Gastroesophageal sphincter (tissue), 4 donors: ENCODE measurements at places on chromosomes 6 and 20. TPM values are rescaled to one million over a fixed set of nuclear protein-coding genes. Genes with fewer than 3 reads are reported as not detected.

- no peak for ATAC-seq
These were observed 35.1 kb downstream of the PLCB4 start for GRCh38 chr20:9103955-9104354.

DNA sequence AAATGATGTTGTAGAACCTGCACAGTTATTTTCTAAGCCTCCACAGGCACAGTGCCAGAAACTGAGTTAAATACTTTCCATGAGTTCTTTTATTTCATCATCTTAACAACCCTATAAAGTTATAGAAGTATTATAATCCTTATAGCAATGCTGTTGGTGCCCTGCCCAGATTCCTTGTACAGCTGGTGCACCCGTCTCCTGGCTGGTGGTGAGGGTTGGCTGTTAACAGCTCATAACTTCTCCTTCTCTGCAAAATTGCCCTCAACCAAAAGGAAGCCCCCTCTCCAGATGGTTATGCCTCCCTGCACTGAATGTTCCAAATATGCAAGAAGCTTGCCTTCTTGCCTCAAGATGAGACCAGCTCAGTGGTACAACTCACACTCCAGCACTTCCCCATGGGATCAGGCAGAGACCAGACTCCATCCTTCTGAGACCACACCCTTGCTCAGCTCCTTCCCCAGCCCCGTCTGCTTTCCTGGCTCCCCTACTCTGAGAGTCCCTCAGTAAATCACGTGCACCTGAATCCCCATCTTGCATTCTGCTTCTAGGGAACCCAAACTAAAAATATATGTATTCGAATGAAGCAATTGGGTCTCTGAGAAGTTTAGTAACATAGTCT, 304.4 kb upstream of the PLCB4 start:
- no peak for ATAC-seq

Gene ZNF391
- 2.7 TPM for total RNA-seq

DNA sequence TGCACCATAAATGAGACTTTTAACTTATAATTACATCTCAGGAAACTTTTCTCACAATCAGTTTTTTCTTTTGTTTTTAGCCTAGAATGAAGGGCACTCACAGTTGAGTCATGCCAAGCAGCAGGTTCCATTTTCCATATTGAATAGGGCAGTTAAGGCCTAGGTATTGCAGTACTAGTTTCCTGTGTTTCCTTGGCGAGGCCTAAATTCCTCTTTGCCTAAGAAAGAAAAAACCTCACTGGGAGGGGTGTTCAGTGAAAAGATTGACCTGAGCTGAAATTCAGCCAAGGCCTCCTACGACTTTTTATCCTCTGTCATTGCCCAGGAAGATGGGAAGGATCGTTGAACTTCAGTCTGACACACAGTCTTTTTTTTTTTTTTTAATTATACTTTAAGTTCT, 85.5 kb downstream of the IMPG1 start:
- ATAC-seq = no peak

- no peak for ATAC-seq
These were observed 5.6 kb upstream of the BPIFA2 start for GRCh38 chr20:33162313-33162712.

Gene TMEM14A
- 32.4 TPM for total RNA-seq

Gene SAMD3
- total RNA-seq = not detected

Gene CST1
- total RNA-seq = not detected

DNA sequence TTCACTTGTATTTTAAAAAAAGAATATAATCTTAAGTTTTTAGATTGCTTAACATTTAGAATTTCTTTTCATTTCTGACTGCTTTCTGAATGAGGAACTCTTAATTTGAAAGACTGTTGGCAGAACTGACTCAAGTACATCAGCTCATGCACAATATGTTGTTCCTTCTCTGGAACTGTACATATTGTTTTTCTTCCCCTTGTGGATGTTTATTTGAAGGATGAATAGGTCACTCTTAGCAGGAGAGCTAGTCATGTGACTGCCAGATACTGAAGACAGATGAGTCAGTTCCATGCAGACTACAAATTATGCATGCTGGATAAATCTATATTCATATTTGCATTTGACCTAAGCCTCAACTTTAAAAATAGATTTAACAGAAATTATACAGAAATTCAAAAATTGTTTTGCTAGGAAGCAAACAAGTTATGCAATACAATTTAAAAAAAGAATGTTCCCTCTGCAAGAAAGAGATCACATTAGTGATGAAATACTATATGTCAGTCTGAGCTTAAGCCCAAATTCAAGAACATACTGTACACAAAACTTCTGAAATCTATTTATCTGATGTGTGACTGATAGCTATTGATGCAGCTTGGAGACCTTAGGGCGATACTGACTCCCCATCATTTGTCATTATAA, 1274.9 kb upstream of the GJE1 start:
- ATAC-seq = peak; percentile 87

Gene JARID2
- total RNA-seq = 12.3 TPM

GRCh38 chr6:25389471-25389870, 110.3 kb downstream of the CARMIL1 start:
- ATAC-seq = no peak

DNA sequence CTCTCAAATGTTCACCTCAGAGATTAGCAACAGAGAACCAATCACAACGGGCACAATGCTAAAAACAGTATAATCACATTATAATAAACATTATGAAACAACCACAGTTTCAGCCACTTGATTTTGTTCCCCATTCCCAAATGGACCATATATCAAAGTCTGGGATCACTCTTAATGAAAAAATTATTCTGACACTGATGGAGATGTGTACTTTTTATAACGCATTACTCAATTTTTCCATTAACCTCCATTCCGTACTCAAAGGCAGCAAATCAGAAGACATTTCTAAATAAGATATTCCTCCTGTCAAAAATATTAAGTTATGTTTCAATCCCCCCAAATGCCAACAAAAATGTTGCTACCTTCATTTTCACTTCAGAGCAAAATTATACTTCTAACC, 2.8 kb downstream of the CPNE1 start:
- no peak for ATAC-seq

GRCh38 chr6:116386581-116387299, 16.0 kb downstream of the DSE start:
- ATAC-seq = peak; percentile 22

- no peak for ATAC-seq
These were observed 23.1 kb upstream of the TMEM242 start for GRCh38 chr6:157346373-157346772.

Gene LST1
- total RNA-seq = 7.5 TPM

- no peak for ATAC-seq
These were observed 107.2 kb upstream of the PLEKHG1 start for GRCh38 chr6:150492507-150492906.

Gene NXT1
- 42.0 TPM for total RNA-seq
